NCI-H2171 (cell line): ENCODE measurements at places on chromosomes 5 and 9.

GRCh38 chr5:106401561-106401960 is 1269.2 kb downstream of the EFNA5 start:
- no peak for DNase-seq

DNA sequence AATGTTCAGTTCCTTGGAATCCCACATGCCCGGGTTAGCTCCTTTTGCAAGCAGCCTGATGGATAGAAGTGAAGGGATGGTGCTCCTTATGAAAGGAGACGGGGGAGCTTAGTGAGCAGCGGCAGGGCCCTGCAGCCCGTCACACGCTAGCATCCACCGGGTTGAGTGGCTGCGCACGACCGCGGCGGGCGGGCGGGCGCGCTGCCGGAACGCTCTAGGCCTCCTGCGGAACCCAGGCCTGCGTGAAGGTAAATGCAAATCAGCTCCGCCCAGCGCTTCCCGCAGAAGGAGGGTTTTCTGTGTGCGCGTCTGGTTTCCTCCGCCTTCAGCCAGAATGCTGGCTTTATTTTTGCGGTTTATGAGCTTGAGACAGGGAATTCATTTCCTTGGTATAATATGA is 19.8 kb downstream of the IL12B start:
- no peak for DNase-seq

DNA sequence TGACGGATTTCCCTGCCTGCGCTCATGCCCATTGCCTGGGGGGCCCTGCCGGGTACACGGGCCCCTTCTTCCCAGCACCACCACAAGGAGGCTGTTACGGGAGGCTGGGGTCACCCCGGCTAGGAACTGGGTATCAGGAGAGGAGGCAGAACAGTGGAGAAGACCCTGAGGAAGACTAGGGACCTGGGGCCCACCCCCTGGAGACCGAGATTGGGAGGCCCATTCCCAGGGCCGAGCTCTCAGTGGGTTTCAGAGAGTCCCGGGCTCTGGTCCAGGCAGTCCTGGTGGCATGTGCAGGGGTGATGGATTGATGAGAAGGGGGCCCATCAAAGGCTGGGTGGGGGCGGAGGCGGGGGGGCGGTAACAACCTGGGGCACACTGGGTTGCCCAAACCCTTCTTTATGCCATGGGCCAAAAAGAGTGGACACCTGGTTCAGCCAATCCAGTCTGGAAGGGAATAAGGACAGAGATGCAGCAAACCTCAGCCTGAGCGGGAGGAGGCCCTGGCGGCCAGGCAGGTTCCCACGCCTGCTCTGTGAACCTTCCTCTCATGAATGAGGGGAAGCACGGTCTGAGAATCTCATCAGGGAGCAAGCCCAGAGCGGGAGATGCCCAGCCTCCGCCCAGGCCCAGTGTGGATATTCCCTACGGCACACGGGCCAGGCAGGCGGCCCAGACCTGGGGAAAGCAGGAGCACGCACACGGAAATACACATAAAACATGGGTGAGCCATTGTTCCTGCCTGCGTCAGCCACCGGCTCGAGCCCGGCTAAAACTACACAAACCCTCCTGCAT is 785 bp upstream of the P4HA2 start:
- no peak for DNase-seq

DNA sequence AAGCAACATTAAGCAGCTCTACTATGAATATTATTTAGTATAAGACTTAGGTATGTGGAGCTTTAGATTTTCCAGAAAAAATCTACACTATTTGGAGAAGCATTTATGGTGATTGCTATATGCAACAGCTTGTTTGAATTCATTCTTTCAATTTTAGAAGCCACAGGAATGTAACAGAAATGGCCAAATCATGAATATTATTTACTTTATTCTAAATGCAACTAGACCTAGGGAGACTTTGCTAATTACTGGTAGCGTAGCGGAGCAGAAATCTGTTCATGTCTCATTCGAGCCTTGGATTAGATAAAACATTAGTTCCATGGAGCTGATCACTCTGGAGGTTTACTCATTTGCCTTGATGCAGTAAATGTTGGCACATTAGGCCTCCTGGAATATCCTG is 290.2 kb downstream of the ZNF608 start:
- DNase-seq, result no peak

DNA sequence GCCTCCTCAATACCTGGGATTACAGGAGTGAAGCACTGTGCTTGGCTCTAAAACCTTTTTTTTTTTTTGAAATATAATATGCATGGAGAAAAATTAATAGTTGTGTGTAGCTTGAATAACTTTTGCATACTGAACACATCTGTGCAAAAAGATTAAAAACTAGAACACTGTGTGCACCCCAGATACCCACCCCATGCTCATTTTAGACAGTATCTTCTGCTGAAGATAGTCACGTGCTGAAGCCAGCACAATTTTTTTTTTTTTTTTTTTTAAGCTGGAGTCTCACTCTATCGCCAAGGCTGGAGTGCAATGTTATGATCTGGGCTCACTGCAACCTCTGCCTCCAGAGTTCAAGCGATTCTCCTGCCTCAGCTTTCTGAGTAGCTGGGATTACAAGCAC is 39.9 kb downstream of the C9orf153 start:
- no peak for DNase-seq

DNA sequence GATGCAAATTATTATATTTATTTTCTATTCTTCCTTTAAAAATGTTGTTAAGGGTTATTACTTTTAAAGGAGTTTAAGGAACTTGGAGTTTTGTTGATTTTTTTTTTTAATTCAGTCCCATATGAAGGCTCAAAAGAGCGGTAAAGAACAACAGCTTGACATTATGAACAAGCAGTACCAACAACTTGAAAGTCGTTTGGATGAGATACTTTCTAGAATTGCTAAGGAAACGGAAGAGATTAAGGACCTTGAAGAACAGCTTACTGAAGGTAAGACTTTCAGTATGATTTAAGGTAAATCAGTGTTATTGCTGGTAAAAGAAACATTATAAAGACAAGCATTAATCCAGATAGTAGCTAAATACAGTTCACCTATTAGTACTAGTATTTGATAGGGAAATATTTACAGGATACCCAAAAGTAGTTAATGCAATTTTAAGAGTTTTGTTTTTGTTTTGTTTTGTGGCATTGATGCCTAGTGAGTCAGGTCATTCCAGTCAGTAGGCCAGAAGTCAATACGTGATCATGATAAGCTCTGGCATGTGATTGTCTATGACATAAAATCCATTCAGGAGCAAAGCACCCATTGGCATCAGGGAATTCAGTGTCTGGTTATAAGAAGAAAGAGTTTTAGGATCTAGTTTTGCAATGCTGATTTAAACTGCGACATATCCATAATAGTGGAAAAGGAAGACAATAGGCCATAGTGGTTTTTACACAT is 49.2 kb downstream of the CNTRL start:
- no peak for DNase-seq

- DNase-seq, result no peak
These were observed 13.5 kb upstream of the B4GALT1 start for GRCh38 chr9:33180526-33181184.

DNA sequence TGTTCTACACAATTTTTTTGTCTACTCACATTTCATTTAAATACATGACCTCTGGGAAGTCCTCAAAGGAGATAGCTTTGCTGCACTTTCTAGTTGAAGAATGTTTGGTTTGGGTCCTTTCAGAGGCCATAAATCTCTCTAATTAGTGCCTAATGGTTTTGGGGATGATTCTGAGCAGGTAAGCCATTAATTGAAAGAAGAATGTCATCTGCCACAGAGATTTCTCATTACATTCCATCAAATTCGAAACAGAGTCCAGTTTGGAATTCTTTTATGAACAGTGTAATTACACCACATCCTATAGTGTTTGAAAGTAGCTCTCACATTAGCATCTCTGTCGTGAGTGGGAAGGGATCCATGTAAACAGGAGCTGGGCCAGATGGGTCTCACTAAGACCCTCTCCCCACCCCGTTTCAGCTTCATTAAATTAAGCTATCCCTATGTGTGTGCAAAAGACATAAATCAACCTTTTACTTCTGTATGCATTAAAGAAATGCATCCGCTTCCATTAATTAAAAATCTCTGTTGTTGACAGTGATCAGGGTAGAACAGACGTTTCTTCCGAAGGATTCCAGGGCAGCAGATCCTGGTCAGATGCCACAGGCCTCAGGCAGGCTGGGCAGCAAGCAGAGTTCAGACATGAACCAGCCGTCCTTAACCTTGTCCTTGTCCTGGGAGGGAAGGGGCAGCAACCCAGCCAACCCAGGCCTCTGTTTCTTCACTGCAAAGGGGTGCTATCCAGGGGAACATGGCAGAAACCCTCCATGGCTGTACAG is 99.8 kb upstream of the MAP1B start:
- no peak for DNase-seq

DNA sequence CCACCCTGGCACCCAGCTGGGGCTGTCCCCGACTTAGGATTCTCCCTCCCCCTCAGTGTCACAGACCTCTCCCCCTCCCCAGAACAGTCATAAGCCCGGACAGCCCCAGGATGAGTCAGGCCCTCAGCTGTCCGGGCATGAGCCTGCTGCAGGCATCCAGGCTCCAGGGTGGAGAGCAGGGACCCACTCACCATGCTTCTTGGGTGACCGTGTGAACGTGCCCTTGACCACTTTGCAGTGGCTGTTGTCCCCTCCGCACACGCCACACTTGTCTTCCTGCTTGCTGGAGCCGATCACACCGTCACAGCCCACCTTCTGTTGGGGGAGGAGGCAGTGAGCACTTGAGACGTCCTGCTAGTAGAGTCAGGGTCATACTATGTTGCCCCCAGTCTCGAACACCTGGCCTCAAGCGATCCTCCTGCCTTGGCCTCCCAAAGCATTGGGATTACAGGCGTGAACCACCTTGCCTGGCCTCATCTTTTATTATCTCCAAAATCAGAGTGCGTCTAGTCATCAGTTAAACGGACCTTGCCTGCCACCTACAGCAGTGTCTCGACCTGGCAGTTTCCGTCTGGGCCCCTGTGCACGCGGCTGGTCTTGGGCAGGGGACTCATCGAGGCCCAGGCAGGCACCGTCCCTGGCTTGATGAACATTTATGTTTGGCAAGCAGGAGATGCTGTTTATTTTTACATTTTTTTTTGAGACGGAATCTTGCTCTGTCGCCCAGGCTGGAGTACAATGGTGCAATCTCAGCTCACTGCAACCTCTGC is 72.6 kb downstream of the ZNF354C start:
- no peak for DNase-seq

GRCh38 chr5:73447530-73448462 is 781 bp downstream of the FOXD1 start:
- no peak for DNase-seq

DNA sequence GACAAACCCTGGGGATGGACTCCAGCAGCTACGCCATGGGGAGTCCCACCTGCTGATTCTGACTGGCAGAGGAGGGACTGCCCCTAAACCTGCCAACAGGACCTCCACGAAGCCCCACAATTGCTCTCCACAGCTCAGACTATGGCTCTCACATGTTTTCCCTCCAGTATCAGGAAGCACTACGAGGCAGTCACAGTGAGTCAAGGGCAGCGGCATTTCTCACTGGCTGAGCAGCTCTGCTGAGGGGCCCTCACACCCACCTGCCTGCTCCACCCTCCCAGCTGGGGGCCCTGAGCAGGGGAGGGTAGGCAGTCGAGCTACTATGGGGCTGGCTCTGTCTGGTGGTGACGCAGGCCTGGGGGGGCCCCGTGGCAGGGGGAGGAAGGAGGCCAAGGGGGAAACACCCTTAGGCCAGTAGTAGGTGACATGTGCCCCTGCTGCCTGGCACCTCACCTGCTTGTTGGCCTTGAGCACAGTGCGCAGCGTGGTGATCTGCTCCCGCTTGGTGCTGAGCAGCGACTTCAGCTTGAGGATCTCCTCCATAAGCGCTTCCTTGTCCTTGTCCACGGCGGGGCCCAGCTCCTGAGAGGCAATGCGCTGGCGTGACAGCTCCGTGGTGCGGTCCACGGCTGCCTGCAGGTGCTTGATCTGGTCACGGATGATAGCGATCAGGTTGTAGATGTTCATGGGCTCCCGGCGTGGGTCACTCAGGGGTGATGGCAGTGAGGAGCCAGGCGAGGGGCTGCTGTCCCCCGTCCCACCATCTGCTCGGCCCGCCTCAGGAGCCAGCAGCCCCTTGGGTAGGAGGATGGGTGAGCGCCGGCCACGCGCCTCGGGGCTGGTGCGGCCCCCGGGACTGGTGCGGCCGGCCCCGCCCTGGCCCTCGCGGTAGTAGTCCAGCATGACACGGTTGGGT is 46.3 kb downstream of the BICD2 start:
- DNase-seq, result no peak

- no peak for DNase-seq
These were observed 719 bp downstream of the MIGA2 start for GRCh38 chr9:129036923-129037766.

DNA sequence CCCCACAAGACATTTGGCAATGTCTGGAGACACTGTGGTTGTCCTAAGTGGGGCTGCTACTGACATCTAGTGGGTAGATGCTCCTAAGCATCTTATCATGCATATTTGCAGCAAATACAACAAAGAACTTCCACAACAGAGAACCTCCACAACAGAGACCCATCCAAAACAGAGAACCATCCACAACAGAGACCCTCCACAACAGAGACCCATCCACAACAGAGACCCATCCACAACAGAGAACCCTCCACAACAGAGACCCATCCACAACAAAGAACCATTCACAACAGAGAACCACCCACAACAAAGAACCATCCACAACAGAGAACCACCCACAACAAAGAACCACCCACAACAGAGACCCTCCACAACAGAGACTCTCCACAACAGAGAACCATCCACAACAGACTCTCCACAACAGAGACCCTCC is 32.8 kb downstream of the ARPC5L start:
- no peak for DNase-seq

DNA sequence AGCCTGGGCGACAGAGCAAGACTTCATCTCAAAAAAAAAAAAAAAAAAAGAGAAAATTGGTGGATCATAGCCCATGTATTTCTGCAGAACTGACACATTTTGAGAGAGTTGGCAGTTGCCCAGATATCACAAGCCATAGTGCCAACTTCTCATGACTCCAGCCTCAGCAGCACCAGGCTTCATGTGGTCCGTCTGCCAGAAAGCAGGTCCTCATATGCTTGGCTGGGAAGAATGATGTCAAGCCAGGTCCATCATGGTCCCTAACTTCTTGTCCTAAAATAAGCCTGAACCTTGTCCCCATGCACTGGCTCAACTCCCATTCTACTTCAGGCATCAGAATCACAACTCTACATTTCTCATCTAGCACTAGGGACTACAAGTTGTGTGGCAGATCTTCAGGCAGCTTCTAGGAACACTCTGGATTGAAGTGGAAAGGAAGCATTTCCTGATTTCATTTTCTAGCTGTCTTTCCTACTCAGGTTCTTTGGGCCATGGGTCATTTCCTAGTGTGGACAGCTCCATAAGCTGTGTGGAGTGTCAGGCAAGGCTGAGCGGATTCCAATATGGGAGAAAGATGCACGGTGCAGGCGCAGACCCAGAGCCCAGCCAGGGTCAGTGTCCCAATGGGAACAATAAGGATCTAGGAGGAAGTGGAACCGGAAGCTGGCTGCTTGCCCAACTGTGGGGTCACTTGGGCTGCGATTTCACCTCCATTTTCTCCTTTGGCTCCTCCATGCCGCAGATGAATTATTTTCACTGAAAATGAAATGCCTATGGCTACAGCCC is 90.1 kb downstream of the LMNB1 start:
- no peak for DNase-seq
